IMR-90 (cell line): ENCODE measurements at places on chromosomes 1 and 21. TPM values are rescaled to one million over a fixed set of nuclear protein-coding genes. Genes with fewer than 3 reads are reported as not detected.

DNA sequence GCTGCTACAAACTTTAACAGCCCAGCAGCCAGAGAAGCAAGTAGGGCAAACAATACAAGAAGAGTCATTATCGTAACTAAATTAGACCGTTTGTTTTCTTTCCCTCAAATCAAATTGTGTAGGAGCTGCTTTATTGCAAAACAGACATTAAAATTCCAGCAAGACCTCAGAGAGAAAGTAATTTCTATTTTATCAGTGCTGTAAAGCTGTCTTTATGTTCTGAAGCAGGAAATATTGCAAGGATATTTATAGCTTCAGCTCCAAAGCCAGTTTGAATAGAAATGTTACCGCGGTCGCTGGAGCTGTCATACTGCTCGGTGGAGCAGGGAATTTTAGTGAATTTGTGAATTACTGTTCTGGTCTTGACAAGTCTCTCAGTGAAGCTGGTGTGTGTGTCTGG, 503.8 kb upstream of the PLXNA2 start:
- DNase-seq = no peak

DNA sequence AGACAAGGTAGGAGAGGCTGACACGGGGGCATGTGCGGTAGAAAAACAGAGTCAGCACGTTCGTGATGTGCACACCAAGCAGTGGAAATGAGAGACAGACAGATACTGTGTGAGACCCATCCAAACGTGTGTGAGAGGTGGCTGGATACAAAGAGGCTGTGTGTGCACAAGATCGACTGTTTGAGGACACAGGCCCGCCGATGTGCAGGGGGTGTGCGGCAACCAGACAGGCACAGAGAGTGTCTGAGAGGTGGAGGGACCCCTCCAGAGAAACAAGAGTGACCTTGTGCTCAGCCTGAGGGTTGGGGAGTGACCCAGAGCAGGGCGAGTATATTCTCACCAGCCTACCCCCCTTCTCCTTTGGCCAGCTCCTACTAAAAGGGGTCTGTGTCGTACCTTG, 97.8 kb upstream of the IPO9 start:
- DNase-seq = no peak

DNA sequence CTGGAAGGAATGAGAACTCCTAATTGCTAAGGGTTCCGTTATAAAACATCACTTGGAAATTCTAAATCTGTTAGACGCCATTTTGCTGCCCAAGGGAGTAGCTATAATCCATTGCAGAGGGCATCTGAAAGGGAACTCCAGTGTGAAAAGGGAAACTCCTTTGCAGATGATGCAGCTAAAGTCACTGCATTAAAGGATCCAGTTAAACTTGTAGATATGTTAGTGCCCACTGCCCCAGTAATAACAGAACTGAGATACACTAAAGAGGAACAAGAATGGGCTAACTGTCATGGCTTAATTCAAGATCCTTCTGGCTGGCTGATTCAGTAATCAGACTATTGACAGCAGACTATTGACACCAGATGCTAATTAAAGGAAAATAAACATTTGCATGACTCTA, 81.8 kb upstream of the KIAA0040 start:
- no peak for DNase-seq

- DNase-seq = no peak
Observed at GRCh38 chr1:201911826-201912571, 23.3 kb downstream of the SHISA4 start.

DNA sequence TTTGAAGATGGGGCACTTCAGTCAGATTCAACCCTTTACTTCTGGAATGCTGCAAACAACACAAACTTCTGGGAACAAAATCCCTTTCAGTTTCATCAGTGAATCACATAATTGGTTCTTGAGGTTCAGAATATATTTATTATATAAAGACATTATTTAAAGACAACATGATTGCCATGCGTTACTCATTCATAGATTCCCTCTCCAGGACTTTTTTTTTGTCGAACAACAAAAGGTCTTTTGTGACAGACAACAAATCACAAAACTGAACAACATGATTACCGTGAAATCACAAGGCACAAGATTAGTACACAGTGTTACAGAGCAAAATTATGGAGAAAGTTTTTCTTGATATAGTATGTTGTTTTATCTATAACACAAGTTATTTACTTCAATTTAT, 1815.0 kb downstream of the NCAM2 start:
- DNase-seq = no peak

DNA sequence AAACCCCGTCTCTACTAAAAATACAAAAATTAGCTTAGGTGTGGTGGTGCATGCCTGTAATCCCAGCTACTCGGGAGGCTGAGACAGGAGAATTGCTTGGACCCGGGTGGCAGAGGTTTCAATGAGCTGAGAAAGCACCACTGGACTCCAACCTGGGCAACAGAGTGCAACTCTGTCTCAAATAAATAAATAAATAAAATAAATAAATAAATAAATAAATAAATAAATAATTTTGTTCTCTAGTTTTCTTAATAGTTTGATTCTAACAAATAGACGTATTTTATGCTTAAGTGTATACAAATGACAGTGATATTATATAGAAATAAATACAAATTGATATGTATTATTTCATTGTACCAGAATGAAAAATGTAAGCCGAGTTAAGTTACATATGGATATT, 339.9 kb upstream of the OLFM3 start:
- no peak for DNase-seq

GRCh38 chr1:180777072-180777689, 135.5 kb upstream of the KIAA1614 start:
- no peak for DNase-seq

DNA sequence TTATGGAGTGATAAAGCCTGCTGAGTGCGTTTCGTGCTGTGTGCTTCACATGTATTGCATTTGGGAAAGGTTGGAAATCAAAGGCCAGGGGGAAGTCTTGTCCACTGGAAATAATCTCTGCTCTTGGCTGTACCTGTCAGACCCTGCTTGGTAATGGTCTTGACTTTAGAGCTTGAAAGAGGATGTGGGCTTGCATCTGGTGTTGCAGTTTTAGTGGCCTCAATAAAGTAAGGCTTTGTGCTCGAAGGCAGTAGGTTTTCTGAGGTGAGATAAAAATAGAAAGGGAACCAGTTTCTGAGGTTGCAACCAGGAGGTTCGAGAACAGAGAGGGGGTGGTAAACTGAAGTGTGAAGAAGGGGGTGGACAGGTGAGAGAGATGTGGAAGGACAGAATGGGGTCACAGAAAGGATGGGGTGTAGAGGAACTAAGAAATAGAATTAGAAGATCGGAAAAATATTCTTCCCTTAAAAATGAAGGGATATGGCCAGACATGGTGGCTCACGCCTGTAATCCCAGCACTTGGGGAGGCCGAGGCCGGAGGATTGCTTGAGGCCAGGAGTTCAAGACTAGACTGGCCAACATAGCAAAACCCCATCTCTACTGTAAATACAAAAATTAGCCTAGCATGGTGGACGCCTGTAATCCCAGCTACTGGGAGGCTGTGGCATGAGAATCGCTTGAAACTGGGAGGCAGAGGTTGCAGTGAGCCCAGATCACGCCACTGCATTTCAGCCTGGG, 1.5 kb downstream of the S100PBP start:
- no peak for DNase-seq

DNA sequence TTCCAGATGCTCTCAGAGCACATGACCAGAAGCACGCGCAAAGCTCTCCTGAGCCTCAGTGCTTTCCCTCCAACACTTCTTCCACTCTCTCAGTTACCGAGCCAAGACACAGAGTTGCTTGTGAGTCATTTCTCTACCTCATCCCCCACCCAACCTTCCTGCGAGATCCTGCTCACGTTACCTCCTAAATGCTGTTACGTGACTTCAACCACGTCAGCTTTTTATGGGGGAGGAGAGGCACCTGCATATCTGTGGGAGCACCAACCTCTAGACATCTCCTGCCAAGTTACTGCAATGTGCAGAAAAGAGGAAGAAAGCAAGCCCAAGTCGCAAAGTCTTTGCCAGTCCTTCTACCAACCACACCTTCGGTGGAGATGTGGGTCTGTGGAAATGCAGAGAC, 27.2 kb upstream of the ERG start:
- no peak for DNase-seq

GRCh38 chr1:80769208-80769750, 1031.5 kb upstream of the ADGRL2 start:
- DNase-seq = no peak

DNA sequence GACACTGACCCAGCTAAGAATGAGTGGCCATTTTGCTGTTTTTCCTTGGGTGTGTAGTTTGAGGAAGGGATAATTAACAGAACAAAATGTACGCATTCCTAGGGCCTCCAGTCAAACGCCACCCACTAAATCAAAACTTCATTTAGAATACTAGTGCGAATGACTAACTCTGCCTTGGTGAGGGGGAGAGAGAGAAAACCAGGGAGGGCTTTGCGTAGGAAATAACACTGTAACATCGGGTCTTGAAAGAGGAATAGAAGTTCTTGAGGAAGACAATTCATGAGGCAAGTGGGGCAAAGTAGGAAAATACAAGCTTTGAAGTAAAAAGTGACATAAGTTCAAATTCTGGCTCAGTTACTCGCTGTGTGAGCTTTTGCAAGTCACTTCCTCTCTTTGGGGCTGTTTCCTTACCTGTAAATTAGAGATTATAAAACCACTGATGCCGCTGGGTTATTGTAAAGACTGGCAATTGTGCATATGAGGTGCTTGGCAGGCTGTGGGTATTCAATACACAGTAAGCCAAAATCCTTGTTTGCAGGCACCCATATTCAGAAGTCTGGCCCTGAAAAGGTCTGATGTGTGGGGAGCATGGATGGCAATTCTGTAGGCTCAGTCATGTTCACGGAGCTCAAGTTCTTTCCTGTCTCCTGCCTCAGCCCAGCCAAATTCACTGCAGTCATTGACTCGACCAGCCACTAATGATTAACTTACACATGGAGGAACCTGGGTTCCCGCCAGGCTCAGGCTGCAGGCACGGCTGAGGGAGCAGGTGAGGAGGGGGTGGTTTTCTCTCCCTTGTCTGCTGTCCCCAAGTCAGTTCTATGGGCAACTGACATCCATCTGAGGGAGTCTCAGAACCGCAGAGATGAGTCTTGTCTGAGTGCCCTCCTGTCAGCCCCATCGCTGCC, 140.3 kb upstream of the CSF3R start:
- DNase-seq = no peak

DNA sequence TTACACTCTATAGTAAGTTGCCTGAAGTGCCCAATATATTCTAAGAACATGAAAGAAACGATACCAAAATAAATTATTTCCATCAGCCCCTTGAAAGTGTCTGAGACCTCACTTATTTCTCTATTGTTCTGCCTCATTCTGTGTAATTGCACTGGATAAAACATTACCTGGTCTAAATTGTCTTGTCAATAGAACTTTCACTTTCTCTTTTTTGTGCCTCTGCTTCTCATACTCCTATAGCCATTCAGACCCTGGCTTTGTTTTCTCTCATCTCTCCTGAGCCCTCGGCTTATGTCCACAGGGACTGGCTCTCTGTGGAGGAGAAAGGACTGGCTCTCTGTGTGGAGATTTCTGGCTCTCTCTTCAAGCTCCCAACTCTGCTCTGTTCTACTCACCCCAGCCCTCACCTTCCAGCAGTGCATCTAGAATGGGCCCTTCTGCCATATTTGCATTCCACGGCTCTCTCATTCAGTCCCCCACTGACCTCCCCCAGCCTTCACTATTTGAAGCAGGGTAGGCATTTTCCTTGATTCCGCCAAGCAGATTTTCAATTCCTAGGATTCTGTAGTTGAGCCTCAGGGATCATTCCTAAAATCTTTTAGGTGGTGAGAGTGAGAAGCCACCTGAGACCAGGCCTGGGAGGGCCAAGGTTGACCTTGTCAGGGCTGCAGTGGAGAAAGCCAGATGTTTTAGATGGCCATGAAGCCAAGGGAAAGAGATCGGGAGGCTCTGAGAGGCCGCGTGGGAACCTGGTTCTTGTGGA, 15.9 kb upstream of the GALNT2 start:
- no peak for DNase-seq

DNA sequence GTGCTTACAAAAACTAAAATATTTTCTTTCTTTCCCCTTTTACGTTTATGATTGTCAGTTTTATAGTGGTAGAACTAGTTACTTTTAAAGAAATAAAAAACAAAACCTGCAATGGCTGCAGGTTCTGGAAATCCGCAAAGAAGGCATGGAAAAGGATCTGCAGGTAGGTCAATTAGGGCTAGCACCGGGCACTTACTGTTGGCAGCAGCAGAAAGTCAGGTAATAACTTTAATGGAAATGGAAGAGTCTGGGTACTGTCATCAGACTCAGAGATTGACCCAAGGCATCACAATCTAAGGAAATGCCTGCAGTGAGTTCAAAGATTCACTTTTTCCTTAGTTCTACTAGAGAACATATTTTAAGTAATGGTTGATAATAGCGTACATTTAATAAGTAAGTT, 1136.3 kb upstream of the B3GALT2 start:
- DNase-seq = no peak

DNA sequence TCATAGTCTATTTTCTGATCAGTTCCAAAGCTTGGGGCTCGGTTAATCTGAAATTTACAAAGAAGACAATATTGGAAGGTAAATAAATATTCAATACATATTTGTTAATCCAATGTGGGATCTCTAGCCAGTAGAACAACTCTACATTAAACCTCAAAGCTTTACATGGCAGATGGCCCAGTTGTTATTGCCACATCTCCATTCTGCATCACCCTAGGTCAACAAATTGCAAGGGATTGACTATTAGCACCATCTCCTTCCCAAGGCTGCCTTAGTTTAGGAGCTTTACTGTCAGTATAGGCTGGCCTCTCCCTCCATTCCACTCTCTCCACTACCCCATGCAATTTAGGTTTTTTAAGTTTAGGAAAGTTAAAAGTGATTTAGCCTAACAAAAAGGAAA, 69.7 kb downstream of the TTLL7 start:
- DNase-seq = peak; percentile 73

DNA sequence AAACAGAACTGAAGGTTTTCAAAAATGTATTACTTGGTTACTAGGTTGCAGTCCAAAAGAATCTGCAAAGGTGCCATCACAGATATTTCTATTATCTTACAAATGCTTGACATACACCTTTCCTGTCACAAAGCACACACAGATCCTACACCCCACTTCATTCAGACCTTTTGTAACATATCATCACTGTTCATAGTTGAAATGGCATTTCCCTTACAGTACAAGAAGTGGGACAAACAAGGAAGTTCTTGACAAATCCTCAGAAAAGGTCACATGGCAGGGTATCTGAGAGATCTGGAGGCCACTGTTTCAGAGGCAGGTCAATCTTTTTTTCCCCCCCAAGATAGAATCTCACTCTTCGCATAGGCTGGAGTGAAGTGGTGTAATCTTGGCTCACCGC, 21.3 kb downstream of the TOR1AIP2 start:
- no peak for DNase-seq

DNA sequence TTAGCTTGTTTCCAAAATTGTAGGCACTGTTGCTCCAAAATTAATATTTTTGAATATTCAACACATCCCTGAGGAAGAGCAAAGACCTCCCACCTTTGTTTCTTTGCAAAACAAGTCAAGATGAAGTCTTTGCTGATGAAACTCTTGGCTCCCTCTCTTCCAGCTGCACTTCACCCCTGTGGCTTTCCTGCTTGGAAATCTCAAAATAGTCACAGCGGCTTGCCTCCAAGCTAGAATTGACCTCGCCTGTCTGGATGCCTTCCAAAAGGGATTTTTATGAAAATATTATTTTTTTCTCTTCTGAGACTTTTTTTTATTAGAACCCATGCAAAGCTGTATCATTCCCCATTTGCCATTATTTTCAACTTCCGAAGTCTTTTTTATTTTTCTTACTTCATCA, 71.1 kb upstream of the MROH9 start:
- peak; percentile 3 for DNase-seq

The PLPPR4 gene
- total RNA-seq = 6.4 and 7.0 TPM in 2 replicates

The ATP5IF1 gene
- 33.7 and 120 TPM in 2 replicates for total RNA-seq

The CSMD2 gene
- under 0.01 and 0.28 TPM in 2 replicates for total RNA-seq

The CFAP141 gene
- total RNA-seq = not detected in 2 replicates

The CD84 gene
- not detected in 2 replicates for total RNA-seq

The OR2L13 gene
- total RNA-seq = not detected in 2 replicates
